T-cell (primary cell): ENCODE measurements at places on chromosomes 1 and 21.

- DNase-seq, result no peak
Measured at GRCh38 chr1:160996178-160996577, 24.8 kb downstream of the F11R start.

GRCh38 chr1:32263744-32264143 is 12.7 kb downstream of the LCK start:
- DNase-seq, result no peak

DNA sequence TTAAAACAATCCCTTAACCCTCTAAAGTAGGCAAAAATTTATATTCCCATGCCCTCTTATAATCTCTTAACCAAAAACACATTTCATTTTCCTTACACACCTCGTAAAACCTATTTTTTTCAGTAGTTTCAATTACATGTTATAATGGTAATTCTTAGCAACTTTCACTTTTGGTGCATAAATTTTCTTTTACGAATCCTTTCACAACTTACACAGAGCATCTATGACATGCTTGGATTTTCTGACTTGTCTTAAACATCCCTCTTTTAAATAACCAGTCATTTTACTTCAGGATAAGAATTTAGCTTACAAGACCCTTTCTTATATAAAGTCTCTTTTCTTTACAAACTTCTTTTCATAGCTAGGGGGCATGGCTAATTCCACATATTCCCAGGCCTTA is 8.9 kb upstream of the MRPL55 start:
- no peak for DNase-seq

- no peak for DNase-seq
Measured at GRCh38 chr1:109757936-109758786, 5.6 kb downstream of the EPS8L3 start.

DNA sequence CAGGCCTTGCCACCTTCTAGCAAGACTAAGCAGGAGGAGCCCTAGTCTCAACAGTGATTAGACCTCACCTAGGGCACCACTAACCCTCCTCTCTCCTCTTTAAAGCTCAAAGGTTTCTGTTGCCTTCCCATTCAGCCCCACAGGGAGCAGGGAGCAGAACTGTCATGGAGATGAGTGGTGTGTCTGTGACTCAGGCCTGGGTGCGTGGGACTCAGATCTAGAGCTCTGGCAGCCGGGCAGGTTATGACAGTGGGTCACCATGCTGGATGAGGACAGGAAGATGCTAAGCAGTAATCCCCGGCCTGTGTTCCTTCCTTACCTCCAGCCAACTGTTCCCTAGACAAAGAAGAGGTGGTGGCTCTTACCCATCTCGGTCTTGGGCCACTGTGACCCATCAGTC is 60.1 kb upstream of the COA6 start:
- DNase-seq, result no peak

DNA sequence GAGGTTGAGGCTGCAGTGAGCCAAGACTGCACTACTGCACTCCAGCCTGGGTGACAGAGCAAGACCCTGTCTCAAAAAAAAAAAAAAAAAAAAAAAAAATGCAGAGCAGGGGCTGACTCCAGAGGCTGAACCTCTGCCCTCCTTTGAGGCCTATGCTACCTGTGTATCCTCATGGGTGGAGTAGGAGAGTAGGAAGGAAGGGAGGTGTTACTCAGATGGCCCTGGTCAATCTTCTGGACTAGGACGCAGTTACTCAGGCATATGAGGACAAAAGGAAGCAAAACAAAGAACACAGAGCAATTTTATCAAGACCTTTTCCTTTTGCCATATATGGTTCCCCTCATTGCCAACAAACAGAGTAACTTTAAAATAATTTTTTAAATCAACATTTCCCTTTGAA is 35.2 kb downstream of the TGFBR3 start:
- DNase-seq, result no peak

DNA sequence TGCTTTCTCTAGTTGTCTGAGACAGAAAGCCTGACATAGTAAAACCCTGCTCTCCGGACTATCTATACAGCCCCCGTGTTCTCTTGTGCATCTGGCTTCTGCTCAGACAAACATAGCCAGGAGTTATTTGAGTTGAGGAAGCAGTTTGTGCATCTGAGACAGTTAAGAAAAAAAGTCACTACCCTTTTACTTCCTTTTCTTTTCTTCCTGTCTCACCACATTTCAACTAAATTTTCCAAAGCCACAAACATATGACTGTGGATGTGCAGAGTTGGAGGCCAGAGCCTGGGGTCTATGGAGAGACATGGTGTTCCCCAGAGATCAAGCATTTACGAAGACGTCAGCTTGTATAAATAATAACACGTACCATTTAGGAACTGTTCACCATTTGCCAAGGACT is 158.5 kb upstream of the FGGY start:
- DNase-seq, result no peak

- no peak for DNase-seq
Measured at GRCh38 chr1:114107474-114108435, 45.9 kb downstream of the SYT6 start.

- DNase-seq, result no peak
Measured at GRCh38 chr1:55503663-55504305, 288.6 kb upstream of the USP24 start.

GRCh38 chr1:30701258-30701633 is 22.1 kb downstream of the MATN1 start:
- DNase-seq, result no peak
